ENCODE measurements at places on chromosomes 1 and 21.
A peak's percentile ranks its signal among the peaks of the same experiment; 100 is the strongest.

- DNase-seq, result no peak
Observed at GRCh38 chr1:100151679-100152078, 18.7 kb downstream of the TRMT13 start.

GRCh38 chr1:115547696-115548095 is 94.1 kb upstream of the VANGL1 start:
- DNase-seq, result no peak

DNA sequence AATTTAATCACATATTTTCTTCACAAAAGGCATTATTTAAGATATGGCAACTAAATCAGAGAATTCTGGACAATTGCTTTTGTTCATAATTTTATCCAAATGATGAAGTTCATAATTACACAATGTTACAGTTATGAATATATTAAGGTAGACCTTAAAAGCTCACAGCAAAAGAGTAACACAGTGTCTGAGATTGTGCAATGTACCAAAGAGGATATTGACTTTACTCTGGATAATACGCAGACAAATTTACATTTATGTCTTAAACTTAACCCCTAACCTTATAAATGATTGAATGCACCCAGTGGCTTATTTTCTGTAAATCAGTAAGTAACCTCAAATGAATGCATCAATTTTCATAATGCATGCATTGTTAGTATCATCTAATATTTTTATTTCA is 216.2 kb upstream of the SAMSN1 start:
- no peak for DNase-seq

DNA sequence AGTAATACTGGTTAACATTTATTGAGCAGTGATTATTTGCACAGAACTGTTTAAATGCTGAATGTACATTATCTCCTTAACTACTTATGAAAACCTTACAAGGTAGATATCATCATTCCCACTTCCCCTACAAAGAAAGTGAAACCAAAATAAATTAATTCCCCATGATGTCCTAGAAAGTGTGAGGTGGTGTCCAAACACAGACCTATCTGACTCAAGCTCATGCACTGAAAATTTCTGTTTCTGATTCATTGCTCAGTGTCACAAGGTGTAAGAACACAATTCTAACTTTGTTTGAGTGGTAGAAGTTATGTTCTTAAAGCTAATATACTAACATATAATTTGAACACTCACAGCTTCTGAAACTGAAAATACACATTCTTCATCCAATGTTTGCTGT is 178.7 kb downstream of the MRPL39 start:
- DNase-seq, result no peak

DNA sequence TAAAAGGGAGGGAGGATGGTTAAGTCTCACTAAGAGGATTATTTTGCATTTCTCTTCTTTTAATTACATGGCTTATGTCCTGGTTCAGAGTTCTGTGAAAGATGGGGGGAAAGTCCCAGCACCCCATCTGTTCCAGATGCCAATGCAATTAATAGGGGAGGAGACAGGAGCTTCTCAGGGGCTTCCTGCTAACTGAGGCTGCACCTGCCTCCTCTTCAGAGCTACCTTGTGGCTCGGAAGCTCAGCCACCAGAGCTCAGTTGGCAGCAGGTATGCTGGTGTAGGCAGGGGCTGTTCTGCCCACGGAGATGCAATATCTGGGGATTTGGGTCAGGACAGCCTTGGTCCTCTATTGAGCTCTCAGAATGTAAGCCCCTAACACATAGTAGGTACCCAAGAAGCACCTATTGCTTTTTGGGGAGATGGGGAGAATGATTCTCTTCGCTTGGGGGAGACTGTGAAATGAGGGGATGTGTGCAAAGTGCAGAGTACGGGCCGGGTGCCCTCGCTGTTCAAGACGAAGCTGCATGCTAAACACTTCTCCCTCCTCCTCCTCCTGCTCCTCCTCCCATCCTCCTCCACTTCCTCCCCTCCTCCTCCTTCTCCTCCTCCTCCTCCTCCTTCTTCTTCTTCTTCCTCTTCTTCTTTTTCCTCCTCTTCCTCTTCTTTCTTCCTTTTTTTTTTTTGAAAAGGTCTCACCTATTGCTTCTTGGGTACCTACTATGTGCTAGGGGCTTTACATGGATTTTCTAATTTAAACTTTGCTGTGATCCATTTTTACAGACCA is 279.0 kb downstream of the PTPRU start:
- no peak for DNase-seq

DNA sequence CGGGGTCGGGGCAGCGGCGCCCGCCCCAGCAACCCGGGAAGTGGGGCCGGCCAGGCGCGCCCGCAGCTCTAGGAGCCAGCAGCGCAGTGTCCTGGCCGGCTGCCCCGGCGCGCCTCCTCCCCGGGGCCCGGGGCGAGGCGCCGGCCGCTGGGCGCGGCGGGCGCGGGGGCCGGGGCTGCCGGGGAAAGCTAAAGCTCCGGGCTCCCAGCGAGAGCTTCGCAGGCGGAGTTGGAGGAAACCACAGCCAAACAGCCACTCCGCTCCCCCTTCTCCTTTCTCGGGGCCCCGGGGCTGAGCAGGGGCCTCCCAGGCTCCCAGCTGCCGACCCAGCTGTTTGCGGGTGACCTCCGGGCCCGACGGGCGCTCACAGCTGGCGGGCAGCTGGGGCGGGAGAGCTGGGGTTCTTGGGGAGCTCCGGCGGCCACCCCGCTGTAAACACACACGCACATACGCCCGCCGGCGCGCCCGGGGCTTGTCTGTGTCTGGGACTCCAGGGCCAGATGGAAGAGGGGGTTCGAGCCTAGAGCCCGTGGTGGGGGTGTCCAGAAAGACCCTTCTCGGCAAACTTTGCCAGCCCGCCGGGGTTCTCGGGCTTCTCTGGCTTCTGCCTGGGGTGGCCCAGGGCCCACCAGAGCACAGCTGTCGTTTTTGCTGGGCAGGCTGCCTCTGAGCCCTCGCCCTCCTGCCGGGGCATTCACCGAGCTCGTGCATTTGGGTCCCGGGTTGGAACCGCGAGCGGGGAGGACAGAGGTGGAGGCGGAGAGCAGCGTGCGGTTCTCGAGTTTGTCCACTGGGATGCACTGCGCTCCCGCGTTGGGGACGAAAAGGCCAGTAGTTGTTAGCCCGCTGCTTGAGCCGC is 1.5 kb downstream of the AJAP1 start:
- no peak for DNase-seq

- no peak for DNase-seq
Observed at GRCh38 chr1:1629430-1630190, 2.4 kb upstream of the MMP23B start.

GRCh38 chr1:203117611-203118575 is 9.6 kb upstream of the ADORA1 start:
- DNase-seq, result peak; percentile 77

DNA sequence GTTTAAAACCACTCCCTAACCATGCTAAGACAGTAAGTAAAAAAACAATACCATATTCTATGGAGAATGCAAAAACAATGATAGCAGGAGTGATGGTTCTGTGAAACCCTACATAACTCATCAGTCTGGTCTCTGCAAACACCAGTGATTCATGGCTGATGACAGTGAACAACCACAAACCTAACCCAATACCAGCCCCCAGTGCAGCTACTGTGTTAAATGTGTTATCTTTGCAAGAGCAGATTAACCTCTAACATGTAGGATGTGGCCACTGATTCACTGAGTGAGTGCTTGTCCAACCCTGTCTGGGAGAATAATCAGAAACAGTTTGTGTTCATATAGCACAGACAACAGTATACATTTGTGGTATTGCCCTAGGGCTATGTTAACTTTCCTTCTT is 100.2 kb upstream of the COG2 start:
- no peak for DNase-seq

DNA sequence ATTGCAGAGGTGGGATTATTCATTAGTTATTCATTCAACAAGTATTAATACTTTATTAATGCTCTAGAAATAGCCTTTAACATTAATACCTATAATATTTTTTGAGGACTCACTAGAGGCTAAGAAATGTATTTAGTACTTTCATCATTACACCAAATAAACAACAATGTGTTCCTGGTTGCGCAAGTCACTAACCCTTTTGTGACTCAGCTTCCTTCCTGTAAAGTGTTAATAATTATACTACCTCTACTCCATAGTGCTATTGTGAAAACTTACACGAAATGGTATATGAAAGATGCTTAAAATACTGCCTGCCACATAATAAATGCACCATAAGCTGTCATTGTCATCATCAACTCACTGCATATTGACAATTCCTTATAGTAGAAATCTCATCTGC is 431.0 kb downstream of the DPYD start:
- DNase-seq, result no peak

GRCh38 chr1:59814180-59814900 is 409 bp upstream of the HOOK1 start:
- peak; percentile 94 for DNase-seq

GRCh38 chr1:234915924-234916675 is 212.5 kb downstream of the TOMM20 start:
- no peak for DNase-seq

DNA sequence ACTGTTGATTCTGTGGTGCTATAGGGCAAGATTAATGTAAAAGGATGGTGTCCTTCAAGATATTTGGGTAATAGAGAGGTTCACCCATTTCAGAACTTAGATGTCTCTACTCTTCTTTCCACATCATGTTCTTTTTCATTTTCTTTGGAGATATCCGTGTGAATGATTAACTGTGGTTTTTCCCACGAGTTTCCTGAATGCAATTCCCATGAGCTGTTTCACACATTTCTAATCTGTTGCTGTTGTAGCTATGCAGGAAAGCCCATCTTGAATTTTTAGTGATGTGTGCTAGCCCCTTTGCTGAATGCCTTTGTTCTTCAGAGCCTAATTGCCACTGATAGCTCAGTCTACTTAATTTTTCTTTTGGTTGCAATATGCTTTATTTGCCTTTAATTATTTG is 27.6 kb downstream of the SNX27 start:
- no peak for DNase-seq

DNA sequence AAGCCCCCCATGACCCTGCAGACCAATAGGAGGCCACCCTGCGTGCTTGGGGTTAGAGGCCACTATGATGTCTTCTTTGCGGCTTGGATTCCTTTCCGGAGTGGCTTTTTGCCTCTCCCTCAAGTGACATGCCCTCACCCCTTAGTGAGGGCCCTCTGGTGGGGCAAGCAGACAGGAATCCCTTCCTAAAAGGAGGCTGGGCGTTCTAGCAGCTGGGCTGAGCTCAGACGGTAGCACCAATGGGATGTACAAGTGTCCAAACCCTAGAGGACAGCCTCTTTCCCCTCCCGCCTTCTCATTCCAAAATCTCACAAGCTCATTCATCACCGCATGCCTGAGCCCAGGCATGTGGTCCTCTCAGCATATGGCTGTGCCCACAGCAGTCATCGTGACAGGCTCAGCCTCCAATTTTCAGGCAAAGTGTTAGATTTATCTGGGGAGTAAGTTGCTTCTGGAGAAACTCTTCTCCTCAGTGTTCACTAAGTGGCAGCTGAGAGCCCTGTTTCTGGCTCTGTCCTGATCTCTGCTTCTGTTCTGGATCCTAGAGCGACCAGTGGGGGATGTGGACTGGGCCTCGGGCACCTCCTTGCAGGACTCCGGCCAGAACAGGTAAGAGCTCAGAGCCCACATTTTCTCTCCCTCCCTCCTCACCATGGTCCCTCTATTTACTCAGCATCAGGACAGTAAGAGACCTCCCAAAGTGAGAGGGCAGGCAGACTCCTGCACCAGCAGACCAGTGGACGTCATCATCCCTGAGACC is 4.8 kb downstream of the KIAA1614 start:
- DNase-seq, result no peak

- no peak for DNase-seq
Observed at GRCh38 chr1:70656361-70656760, 245.3 kb downstream of the CTH start.

DNA sequence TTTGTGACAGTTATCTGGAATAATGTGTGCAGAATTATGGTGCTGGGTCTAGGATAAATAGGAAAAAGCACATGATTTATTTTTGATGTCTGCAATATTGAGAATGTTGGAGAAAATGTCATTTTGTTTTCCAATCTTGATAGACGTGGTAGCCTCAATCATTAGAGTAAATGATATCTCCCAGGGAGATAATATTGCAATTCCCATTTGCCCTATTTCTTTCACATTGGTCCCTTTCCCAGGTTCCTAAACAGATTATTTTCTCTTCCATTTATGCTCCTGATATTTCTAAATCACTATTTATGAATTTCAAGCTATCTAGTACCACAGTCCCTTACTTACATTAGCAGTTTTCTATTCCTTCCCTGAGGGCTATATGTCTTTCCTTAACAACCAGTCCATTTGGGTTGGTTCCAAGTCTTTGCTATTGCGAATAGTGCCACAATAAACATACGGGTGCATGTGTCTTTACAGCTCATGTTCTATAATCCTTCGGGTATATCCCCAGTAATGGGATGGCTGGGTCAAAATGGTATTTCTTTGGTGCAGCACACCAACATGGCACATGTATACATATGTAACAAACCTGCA is 447.3 kb downstream of the PLA2G4A start:
- DNase-seq, result no peak

GRCh38 chr1:182670032-182670749 is 14.2 kb downstream of the RGS8 start:
- DNase-seq, result no peak

DNA sequence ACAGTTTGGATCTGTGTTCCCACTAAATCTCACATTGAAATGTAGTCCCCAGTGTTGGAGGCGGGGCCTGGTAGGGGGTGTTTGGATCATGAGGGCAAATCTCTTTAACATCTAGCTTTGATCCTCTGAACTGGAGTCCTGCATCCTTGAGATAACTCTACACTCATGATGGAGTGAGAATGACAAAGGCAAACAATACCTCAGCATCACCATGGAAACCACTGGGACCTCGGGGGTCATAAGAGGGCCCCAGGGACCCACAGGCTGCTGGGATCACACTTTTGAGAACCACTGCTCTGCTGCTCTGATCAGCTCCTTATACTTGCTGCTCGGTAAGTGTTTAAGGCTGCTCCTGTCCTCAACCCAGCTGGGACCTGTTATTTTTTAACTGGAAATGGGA is 13.4 kb upstream of the OBSCN start:
- DNase-seq, result no peak

Measured in iPS DF 6.9 (cell line).